ENCODE measurements at places on chromosomes 16 and 17. TPM values are rescaled to one million over a fixed set of nuclear protein-coding genes. Genes with fewer than 3 reads are reported as not detected.

DNA sequence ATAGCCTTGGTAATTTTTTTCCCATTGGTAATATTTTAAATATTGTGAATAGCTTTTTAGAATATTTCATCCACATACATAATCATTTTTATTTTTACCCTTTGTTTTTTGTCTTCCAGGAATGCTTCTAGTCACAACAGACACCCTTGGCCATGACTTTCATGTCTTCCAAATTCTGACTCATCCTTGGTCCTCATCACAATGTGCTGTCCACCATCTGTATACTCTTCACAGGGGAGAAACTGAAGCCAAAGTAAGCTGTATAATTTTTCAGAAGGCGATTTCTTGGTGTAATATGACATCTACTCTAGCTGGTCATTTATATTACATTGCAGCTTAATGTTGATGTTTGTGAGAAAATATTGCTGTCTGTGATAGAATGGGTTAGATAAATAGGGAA lies 269.4 kb downstream of the BCAS3 start:
- DNase-seq = no peak

Gene PABPN1L
- total RNA-seq = not detected

- no peak for DNase-seq
Measured at GRCh38 chr17:28240688-28241340, 78.2 kb upstream of the TMEM97 start.

Gene SHBG
- total RNA-seq = not detected

DNA sequence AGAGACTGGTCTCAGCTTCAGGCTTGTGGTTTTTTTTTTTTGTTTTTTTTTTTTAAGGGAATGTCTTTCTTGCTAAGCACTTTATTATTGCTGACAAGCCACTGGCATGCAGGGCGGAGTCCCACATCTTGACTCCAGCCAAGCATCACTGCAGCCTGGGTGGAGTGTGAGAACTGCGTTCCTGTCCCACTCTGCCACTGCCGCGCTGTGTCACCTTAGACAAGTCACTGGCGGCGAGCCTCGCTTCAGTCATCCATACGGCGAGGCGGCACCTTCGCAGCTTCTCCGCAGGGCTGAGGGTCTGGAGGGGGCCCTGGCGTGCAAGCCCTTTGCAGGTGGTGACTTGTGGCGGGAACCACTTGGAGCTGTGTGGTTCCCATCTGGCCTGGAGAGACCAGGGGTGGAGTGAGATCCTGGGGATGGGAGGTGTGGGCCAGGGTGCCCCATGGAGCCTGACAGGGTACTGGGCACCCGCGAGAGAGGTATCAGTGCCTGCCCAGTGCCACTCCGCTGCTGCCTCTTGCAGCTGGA lies 99.1 kb upstream of the CIBAR2 start:
- DNase-seq = no peak

GRCh38 chr17:69268543-69269014 lies 40.0 kb upstream of the ABCA10 start:
- no peak for DNase-seq

Gene TMEM220
- 1.7 TPM for total RNA-seq

DNA sequence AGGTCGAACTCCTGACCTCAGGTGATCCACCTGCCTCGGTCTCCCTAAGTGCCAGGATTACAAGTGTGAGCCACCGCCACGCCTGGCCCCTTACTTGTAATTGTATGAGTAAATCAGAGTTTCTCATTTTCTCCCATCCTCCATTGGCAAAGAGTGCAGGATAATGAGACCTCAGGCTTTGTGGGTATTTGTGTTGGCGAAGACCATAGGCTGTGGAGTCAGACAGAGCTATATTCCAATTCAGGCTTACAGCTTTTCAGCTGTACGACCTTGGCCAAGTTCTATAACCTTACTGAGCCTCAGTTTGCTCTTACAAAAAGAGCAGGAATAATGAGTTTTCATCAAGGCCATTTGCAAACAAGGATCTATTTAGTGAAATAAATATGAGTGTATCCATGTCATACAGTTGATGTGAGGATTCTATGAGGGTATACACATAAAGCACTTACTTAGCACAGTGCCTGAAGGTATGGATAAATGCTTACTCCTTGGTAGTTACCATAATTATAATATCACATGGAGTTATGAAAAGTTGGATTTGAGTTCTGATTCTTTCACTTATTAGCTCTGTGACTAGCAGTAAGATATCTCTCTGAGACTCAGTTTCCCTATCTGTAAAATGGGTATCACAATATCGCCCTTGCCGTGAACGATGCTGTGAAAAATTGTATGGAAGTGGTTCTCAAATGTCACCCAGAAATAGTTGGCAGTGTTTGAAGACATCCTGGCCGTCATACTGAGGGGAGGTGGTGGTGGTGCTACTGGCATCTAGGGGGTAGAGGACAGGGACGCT lies 25.6 kb upstream of the CPPED1 start:
- no peak for DNase-seq

DNA sequence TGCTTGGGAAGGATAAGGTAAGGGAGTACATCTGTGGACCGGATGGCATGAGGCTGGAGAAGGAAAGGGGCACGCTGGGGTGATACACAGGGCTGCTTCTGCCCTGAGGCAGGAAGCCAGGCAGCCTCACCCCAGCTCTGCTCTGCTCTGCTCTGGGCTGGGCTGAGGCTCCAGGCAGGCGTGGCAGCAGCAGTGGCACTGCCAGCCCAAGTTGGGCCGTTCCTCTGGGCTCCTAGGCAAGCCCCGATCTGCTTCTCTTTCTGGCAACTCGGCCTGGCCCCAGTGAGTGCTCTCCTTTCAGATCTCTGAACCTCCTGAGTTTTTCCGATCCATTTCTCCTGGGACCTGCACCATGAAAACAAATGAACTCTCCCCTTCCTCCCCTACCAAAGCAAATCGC lies 44.9 kb downstream of the VAC14 start:
- DNase-seq = no peak

DNA sequence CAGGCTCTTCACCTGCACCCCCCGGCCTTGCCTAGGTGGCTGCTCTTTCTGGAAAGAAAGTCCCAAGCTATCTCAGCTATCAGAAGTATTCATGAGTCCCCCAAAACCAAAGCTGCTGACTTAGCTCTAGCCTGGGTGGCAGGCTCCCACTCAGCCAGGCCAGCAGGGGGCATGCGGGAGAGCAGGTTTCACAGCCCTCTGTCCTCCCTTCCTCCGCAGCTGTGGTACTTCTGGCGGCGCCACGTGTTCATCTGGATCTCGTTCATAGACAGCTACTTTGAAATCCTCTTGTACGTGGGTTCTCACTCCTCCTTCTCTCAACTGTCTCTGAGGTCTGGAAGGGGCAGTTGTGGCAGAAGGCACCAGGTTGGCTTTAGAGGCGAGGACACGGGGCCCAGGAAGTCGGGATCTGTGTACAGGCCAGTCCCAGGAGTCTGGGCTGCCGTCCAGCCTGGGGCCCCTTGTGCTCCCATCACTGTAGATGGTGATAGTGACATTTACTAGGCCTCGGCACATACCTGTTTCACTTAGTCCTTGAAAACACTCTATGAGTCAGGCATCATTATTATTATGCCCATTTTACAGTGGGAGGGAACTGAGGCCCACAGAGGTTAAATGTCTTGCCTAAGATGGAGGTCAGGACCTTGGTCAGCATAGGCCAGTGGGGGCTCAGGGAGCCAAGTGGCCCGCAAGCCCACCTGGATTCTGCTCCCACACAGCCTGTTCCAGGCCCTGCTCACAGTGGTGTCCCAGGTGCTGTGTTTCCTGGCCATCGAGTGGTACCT lies 12.9 kb downstream of the TRPV2 start:
- DNase-seq = peak; percentile 50

DNA sequence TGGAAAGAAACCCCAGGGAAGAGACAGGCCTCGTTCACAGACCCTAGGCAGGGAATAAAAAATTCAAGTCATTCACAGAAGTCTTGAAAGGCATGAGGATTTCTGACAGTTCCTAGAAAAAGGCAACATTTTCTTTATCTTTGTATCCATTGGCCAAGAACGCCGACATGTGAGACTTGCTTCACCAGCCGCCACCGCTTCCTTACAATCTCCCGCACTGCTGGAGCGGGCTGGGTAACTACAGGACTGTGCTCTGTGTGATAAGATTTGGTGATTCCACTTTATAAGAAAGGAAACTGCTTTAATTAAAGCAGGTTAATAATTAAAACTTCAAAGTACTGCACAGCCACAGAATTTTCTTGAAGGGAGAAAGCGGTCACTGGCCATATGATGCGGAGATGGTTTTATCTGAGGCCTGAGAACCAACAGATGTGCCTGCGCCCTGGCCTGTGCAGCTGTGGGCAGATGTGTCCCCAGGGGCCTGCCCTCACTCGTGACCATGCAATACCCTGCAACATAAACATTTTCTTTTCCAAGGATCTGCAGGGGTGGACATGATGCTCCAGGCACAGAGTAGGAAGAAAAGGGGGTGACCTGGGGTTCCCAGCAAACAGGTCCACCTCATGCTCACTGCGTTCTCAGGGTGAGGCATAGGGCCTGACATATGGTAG lies 13.0 kb upstream of the LGALS3BP start:
- DNase-seq = no peak

DNA sequence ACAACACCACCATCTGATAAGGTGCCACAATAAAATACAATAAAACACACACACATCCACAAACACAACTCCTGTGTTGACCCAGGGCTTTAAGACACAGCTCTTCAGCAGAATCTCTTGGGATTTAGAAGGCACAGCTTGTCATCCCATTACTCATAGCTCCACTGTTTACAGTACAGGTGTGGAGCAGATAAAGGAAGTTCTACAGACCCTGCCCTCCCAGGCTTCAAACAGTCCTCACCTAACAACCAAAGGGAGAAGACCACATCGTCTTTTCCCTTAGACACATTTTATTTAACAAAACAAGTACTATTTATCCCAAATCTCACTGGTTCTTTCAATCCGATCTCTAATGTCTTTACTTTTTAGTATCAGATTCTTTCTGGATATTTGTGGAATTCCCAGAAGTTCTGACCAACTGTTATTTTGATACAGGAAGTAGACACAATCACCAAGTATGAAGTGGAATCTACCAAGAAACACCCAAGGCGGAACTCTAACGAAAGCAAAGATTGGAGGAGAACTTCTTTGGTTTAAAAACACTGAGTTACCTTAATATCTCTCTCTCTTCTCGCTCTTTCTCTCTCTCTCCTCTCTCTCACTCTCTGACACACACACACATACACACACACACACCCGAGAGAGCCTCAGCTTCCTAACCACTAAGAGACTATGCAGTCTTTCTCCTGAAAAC lies 46.1 kb downstream of the CYTH1 start:
- no peak for DNase-seq

DNA sequence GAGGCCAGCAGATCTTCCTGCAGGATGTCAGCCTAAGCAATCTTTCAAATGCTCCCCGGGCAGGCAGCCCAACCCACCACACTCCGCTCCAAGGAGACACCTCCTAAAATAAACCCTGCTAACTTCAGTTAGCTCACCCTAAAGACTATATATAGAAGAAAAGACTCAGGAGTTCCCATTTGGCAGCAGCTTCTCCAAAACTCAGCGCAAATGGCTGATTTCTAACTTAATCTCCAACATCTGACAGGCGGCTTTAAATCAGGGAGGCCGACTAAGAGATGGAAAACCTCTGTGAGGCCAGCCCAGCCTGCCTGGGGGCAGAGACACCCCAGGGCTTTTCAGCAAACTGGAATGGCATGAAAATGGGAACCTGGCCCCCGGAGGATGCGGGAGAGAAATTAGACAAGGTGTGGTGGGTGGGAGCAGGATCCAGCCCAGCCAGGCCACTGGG lies 91.6 kb downstream of the XYLT1 start:
- DNase-seq = no peak

- no peak for DNase-seq
Measured at GRCh38 chr16:11093572-11094074, 149.3 kb downstream of the CLEC16A start.

Gene LLGL2
- 9.5 TPM for total RNA-seq

DNA sequence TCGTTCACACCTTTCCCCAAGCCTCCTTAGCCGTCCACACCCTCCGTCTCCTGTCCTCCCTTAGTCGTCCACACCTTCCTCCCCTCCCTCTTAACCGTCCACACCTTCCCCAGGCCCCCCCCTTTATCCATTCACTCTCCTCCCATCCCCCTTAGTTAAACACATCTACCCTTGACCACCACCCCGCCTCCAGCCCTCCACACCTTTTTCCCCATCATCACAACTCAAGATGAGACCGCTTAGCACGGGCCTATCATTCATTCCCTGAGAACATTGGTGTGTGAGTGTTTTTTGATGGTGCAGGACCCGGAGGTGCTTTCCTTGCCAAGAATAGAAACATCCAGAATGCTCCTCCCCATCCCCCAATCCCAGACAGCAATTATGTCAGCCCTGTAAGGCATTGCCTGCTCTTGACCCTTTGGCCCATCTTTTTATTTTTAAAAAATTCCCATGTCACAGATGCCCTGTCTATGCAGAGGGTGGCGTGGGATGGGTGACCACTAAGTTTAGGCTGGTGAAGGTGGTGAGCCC lies 1.4 kb downstream of the TENT4B start:
- no peak for DNase-seq

- DNase-seq = no peak
Measured at GRCh38 chr17:11276486-11276885, 35.5 kb downstream of the SHISA6 start.

- no peak for DNase-seq
Measured at GRCh38 chr17:50279181-50279526, 4.9 kb downstream of the TMEM92 start.

DNA sequence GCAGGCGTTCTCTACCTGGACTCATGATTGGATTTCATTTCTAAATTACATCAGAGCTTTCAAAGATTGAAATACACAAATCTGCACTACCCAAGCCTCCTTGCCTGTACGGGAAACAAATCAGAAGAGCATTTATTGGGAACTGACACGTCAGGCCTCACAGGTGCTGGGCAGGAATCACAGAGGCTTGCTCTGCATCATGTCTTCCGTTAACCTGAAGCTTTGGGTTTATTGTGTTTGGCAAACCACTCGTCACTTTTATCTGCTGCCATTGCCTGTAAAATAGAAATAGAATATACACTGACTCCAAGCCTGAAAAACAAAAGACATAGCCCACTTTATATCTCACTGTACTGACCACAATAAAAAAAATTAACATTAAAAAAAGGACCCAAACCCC lies 7.9 kb upstream of the GEMIN4 start:
- no peak for DNase-seq

Measured in activated T-cell treated with anti-CD3 and anti-CD28 coated beads, Interleukin-2, amount 50 U/mL, for 4 hours (primary cell).